Mammary epithelial cell (primary cell): ENCODE measurements at places on chromosomes 7 and 10.

- DNase-seq: peak; percentile 73
These were observed 297.7 kb downstream of the CCDC3 start for GRCh38 chr10:12703813-12704212.

DNA sequence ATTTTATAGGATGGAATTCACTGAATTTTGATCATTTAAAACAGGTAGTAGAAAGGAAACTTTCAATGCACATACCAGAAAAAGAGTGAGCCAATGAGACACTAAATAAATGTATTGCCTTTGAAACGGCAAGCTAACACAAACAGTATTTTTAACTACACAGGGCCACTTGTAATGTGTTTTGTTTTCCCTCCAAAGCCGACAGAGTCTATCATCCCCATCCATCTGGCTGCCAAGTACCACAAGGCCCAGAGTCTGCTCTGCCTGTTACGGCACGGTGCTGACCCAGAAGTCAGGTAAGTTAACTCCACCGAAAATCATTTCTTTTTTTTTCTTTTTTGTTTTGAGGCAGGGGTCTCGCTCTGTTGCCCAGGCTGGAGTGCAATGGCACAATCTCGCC, 1.5 kb downstream of the ANKRD61 start:
- DNase-seq: no peak

DNA sequence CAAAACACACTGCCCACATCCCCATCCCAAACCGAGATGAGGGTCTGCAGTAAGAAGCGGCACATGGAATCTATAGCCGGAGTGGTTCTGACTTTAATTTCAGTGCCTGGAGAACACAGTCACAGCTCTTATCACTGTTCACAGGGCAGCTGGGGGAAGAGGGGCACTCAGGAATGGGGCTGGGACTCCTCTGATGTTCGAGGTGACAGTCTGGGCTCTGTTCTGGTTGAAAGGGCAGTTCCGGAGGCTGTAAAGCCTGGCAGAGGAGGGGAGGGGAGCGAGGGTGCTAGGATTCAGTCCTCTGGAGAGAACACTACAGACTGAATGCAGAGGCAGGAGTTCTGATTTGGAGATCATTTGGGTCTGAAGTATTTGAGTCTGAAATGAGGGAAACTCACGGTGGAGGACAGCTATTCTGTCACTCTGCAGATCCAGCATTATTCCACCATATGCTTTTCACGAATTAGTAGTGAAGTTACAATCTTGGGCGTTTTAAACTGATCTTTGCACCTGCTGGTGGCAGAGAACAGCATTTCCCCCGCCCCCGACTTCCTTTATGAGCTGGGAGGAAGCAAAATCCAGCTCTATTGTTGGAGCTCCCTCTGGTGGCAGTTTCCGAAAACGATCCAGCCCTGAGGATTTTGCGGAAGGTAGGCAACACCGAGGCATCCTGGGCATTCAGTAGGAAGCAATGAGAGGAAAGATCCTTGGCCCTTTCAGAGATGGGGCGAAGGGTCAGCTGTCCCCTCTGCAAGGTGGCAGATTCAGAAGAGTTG, 22.7 kb upstream of the KCNK18 start:
- DNase-seq: peak; percentile 77

GRCh38 chr10:69392481-69393000, 24.2 kb downstream of the TACR2 start:
- peak; percentile 66 for DNase-seq
